ENCODE measurements at places on chromosomes 1 and 21.

DNA sequence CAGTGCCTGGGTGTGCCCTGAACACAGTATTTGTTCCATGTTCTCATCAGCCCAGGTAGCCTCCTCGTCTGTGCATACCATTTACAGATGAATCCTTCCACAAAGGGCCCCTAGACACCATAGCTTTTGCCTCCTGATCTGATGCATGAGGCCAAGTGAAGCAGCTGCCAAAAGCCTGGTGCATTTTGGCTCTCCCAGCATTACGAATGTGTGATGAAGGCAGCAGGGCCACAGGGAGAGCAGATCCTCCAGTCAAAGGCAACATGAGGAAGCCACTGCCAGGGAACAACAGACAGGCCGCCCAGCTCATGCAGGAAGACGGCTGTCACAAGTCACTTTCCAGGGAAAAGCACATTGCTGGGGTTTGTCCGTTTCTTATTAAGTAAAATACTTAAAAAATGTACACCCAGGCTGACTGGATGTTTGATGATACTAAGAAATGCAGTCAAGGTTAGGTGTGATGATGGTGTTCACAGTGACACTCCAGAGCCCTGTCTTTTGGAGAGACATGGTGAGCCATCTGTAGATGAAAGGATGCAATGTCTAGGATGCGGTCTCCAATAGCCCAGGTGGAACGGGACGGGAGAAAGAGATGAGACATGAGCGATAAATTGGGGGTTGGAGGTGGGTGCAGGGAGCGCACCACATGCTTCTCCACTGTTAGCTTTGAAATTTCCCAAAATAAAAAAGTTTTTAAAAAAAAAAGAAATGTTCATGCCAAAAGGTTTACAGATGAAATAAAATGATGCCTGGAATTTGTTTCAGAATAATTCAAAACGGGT lies 48.7 kb downstream of the NPHP4 start:
- H3K36me3 ChIP-seq = peaks cover 33% of the 10 kb centered on the region
- no peak overlapping the region for H3K4me3 ChIP-seq
- no peaks in the 10 kb centered on the region for H3K27me3 ChIP-seq
- no peak for DNase-seq
- peaks cover 11% of the 10 kb centered on the region for H3K4me1 ChIP-seq

DNA sequence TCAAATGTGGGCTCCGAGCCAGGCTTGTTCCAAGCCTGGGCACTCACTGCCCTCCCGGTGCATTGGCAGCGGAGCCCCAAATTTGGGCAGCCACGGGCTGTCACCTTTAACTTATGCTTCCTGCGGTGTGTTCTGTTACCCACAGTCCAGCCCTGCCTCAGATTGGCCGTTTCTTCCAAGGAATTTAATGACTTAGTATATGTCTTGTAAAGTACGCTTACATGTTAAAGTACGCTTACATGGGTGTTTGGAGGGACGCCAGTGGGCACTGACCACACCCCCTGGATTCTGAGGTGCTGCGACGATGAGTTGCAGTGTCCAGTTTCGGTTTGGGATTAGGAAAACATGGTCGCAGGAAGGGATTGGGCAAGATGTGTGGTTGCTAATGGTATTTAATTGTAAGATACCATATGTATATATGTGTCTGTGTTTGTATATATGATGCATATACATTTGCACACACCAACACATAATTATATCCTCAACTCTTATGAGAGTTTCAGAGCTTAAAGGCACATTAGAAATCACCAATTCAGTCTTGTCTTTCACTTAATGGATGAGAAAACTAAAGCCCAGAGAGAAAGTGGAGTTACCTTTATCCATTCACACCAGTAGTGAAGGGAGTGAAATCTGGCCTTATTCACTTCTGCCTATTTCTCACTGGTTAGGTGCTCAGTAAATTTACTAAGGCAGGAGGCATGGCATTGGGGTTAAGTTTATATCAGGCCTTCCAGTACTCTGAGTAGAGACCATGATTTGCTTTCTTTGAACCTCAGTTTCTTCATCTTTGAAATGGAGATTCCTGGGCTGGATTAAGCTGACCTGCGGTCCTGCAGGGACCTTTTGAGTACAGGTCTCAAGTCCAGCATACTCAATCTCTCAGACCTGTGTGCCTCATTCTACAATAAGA lies 1.0 kb downstream of the SMYD2 start:
- peak overlapping the region; percentile 79 for H3K27ac ChIP-seq
- DNase-seq = peak; percentile 30
- peak overlapping the region; percentile 92 for H3K4me3 ChIP-seq
- no peaks in the 10 kb centered on the region for H3K36me3 ChIP-seq

DNA sequence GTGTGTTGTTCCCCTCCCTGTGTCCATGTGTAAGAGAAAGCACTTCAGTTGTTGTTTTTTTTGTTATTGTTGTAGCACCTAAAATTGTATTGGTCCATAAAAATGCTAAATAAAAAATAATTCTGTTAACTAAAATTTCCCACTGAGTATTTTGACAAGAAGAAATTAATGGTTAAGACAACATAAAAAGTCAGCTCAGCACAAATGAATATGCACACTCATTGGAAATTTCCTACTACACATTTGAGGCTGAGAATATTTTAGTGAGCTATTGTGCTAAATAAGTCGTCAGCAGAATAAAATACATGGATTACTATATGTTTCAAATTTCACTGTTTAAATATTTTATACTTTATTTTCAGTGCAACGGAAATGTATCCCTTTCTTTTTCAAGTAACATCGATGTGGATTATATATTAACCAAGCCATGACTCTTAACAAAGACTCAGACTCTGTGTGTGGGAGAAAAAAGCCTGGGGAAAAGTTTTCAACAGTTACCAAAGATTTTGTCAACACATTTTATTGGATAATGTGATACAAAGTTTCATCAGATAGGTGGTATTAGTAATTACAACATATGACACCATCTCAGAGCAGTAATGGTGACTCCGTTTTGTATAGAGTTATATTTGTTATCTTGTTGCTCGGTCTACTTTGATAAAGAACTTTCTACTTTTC lies 63.4 kb downstream of the LYPLAL1 start:
- no peak for DNase-seq
- no peaks in the 10 kb centered on the region for H3K27me3 ChIP-seq
- H3K27ac ChIP-seq = no peak overlapping the region
- H3K4me3 ChIP-seq = no peak overlapping the region
- no peaks in the 10 kb centered on the region for H3K36me3 ChIP-seq

DNA sequence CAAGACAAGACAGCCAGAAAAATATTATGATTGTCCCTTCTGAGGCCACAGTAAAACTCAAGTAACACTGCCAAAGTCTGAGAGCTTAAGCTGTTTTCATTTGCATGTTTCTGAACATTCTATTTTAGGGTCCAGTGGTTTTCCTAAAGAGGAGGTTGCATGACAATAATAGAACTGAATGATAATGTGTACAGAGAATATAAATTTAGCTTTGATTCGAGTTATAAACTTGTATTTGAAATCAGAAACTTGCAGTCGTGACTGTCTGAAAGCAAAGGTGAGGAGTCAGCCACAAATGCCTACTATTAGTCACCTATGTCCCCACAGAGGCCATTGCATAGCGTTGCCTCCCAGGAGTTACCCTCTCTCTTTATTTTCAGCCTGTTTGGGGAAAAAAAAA lies 363.1 kb upstream of the ADGRL2 start:
- no peak for DNase-seq
- H3K27ac ChIP-seq = peak overlapping the region; percentile 1
- no peaks in the 10 kb centered on the region for H3K27me3 ChIP-seq
- H3K4me3 ChIP-seq = no peak overlapping the region
- no peaks in the 10 kb centered on the region for H3K36me3 ChIP-seq

DNA sequence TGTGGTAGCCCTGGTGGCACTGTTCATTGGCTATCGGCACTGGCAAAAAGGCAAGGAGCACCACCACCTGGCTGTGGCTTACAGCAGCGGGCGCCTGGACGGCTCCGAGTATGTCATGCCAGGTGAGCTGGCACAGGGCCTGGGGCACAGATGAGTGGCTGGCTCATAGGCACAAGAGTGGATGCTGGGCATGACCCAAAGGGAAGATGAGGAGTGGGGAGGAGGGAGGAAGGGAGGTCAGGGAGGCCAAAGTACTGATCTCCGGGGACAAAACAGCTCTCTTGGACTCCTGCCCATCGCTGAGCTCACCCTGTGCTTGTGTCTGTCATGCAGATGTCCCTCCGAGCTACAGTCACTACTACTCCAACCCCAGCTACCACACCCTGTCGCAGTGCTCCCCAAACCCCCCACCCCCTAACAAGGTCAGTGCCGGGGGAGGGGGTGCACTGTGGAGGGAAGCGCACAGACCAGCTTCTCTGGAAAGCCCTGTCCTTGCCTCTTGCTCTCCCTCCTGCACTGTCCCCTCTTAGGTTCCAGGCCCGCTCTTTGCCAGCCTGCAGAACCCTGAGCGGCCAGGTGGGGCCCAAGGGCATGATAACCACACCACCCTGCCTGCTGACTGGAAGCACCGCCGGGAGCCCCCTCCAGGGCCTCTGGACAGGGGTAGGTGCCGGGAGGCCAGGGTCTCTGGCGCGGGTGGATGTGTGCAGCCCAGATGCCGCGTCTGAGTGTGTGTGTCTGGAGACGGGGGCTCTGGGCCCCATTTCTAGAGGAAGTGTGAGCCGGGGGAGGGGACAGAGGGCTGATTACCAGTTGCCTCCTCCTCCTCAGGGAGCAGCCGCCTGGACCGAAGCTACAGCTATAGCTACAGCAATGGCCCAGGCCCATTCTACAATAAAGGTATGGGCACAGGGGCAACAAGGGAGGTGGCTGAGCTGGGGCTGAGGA lies 7.3 kb upstream of the LRRC71 start:
- peaks cover 72% of the 10 kb centered on the region for H3K36me3 ChIP-seq
- H3K27ac ChIP-seq = no peak overlapping the region
- no peak overlapping the region for H3K4me3 ChIP-seq
- no peak for DNase-seq

- no peak overlapping the region for H3K27ac ChIP-seq
- H3K36me3 ChIP-seq = no peaks in the 10 kb centered on the region
- H3K4me1 ChIP-seq = no peaks in the 10 kb centered on the region
- no peak overlapping the region for H3K4me3 ChIP-seq
Observed at GRCh38 chr1:87122243-87122642, 206.4 kb upstream of the LMO4 start.

DNA sequence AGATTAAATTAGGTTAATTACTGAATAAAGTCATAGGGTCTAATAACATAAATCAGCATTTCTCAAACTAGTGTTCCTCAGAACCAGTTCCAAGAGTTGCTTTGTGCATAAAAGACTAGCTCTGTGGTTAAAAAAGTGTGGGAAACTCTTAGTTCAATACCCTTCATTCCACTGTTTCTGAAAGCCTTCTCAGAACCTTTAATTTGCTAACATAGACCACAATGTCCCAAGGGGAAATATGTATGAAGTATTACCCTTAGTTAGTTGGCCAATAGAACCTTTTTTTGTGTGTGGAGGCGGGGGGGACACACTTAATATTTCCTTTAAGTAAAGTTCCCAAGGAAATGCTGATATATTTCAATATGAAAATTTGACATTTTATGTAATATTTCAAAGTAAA lies 20.4 kb downstream of the ODF2L start:
- DNase-seq = no peak
- no peaks in the 10 kb centered on the region for H3K4me1 ChIP-seq
- H3K4me3 ChIP-seq = no peak overlapping the region
- H3K36me3 ChIP-seq = no peaks in the 10 kb centered on the region

DNA sequence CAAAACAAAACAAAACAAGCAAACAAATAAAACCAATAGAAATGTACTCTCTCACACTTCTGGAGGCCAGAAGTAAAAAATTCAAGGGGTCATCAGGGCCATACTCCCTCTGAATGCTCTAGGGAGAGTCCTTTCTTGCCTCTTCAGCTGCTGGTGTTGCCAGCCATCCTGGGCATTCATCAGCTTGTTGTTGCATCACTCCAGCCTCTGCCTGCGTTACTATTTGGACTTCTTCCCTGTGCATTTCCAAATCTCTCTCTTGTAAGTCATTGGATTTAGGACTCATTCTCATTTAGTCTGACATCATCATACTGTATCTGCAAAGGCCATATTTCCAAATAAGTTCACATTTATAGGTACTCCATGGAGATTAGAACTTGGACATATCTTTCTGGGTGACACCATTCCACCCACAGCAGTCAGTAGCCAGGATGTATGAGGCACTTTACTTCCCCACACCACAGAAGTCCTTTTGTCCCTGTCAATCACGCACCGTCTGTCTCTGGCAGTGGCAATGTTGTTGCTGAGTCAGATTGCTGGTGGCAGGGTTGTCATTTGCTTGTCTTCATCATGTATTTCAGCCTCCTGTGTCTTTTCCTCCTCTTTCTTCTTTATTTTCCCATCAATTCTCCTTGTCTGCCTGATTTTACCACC lies 151.0 kb upstream of the KCNJ6 start:
- H3K4me1 ChIP-seq = no peaks in the 10 kb centered on the region
- no peak overlapping the region for H3K4me3 ChIP-seq
- no peak for DNase-seq

GRCh38 chr1:91997607-91998195 lies 32.1 kb upstream of the EPHX4 start:
- no peak overlapping the region for H3K4me3 ChIP-seq
- H3K4me1 ChIP-seq = no peaks in the 10 kb centered on the region
- H3K36me3 ChIP-seq = no peaks in the 10 kb centered on the region
- H3K27ac ChIP-seq = no peak overlapping the region
- H3K27me3 ChIP-seq = no peaks in the 10 kb centered on the region

DNA sequence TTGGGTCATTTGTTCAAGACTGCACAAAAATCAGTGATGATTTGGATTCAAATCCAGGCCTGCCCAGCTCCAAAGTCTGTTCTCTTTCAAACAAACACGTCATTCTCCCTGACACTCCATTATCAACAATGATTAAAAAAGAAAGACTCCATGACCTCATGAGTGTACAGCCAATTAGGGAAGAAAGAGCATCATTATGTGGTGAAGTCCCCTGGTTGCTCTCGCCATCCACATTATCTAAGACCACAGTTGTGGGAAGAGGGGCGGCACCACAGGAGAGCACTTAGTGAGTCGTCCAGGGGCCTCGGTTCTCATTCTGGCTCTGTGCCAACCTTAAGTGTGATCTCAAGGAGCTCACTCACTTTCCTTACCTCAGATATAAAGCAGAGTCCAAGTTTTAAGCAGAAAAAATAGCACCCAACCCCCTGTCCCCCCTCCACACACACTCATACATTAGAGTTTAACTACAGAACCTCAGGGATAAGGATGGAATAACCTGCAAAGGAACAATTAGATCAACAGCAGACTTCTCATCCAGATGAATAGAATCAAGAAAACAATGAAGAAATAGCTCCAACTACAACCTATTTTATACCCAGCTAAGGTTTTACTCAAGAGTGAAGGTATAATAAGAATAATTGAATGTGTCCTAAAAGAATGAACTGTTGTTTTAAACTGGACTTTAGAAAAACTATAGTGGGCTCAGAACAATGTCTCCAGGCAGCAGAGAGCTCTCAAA lies 47.8 kb downstream of the COL6A1 start:
- no peak overlapping the region for H3K4me3 ChIP-seq
- H3K27ac ChIP-seq = peak overlapping the region; percentile 36
- peaks cover 7% of the 10 kb centered on the region for H3K4me1 ChIP-seq

- H3K27me3 ChIP-seq = no peaks in the 10 kb centered on the region
- H3K4me3 ChIP-seq = no peak overlapping the region
- H3K27ac ChIP-seq = no peak overlapping the region
- no peak for DNase-seq
- H3K4me1 ChIP-seq = peaks cover 10% of the 10 kb centered on the region
Observed at GRCh38 chr1:19765623-19766022, 34.1 kb downstream of the TMCO4 start.

GRCh38 chr1:207024202-207025145 lies 8.1 kb downstream of the C1orf116 start:
- DNase-seq = no peak
- no peaks in the 10 kb centered on the region for H3K27me3 ChIP-seq
- H3K4me3 ChIP-seq = no peak overlapping the region
- peak overlapping the region; percentile 46 for H3K27ac ChIP-seq
- no peaks in the 10 kb centered on the region for H3K36me3 ChIP-seq
- H3K4me1 ChIP-seq = peaks cover 47% of the 10 kb centered on the region
